CD4-positive, alpha-beta T cell treated with Interleukin-10 for 1 hour (primary cell): ENCODE measurements at places on chromosomes 1 and 21.
A peak's percentile ranks its signal among the peaks of the same experiment; 100 is the strongest.

DNA sequence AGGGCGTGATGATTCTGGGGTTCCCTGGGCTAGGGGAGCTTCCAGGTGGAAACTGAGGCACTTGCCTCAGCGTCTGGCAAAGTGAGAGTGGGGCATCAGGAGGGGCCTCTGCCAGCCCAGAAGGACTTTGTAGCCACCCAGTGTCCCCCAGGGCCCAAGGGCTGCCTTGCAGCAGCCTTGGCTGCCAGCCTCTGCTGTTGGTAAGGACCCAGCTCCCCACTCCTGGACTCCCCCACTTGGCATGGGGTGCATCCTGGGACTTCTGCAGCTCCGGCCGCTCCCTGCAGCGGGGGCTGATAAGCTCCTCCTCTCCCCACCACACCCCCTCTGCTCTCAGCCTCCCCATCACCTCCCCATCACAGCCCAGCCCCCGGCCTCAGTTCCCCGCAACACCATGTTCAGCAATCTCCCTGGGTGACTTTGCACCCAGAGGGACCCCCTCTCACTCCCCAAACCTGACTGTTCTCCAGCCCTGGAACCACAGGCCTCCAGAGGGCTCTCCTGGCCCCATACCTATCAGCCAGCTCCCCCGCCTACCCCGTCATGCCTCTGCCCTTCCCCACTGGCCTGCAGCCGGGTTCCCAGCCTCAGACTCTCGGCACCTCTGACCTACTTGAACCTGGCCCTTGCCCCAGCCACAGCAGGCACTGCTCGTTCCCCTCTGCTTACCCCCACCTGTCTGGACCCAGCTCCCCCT is 113.0 kb downstream of the CRYAA start:
- DNase-seq: no peak

GRCh38 chr1:41455479-41456332 is 28.8 kb downstream of the EDN2 start:
- no peak for DNase-seq

DNA sequence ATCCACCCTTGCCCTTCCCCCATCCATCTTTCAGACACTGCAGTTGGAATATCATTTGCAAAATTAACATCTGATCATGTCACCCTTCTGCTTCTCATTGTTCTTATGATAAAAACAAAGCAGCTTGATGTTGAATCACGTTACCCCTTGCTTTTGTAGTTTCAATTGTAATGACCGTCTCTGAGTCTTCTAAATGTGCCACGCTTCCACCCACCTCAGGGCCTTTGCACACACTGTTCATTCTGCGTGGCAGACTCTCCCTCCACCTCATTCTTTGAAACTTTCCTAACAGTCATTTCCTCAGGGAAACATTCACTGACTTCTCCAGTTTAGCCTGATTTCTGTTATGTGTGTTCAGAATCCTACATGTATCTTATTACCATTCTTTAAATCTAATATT is 143.6 kb upstream of the LMO4 start:
- no peak for DNase-seq

- DNase-seq: no peak
These were observed 56.7 kb downstream of the RIPK4 start for GRCh38 chr21:41709965-41710822.

DNA sequence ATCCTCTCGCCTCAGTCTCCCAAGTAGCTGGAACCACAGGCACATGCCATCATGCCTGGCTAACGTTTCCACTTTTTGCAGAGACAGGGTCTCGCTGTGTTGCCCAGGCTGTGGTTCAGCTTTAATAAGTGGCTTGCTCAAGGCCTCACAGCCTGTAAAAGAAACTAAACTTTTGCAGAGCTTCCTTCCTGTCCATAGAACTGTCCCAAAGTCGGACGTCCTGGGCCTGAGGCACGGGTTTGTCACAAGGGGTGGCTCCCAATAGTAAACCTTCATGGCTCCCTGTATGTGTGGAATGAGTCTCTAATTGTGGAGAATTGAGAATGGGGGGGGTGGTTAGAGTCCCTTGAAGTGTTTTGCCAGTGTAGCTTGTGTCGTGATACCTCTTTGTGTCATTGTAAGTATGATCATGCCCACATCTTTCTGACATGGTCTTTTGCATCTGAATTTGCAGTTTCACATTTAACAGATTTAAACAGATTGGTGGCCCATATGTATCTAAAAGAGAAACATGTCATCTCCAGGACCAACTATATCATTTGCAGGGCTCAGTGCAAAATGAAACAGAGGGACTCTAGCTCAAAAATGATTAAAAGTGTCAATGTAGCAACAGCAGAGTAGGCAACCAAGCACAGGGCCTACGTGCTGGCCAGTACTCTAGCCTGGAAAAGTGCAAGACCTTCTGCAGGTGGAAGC is 332.1 kb downstream of the KIF26B start:
- no peak for DNase-seq

- no peak for DNase-seq
These were observed 1.2 kb downstream of the SLAMF7 start for GRCh38 chr1:160740133-160740688.

DNA sequence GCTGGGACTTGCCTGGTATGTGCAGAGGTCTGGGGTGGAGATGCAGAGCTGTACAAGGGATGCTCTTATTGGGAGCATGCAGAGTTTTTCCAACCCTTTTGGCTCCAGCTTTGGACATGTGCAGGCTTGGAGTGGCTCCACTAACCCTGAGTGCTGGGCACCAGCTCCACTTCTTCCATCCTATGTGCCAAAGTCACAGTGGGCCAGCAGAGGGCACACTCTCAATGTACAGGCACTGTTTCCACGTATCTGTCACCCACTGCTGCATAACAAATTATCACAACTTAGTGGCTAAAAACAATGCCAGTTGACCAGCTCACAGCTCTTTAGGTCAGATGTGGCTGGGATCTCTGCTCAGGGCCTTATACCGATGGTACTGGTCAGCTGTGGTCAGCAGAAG is 631.8 kb downstream of the AJAP1 start:
- DNase-seq: peak; percentile 54

- no peak for DNase-seq
These were observed 104.0 kb downstream of the PDE4B start for GRCh38 chr1:65896721-65897120.

DNA sequence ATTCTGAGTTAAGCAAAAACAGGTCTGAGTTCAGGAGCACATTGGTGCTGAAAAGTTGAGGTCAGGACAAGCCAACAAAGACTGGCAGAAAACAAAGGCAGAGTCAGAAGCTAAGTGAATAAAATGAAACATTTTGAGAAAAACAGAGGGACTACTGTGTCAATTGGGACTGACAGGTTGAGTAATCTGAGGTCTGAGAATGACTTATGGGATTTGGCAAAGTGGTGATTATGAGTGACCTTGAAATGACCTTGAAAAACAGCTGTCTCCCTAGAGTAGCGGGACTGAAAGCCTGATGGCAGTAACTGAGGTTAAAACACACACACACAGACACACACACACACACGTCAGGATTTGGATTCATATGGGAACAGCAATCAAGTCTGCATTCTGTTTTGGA is 8.8 kb upstream of the COG2 start:
- DNase-seq: no peak

DNA sequence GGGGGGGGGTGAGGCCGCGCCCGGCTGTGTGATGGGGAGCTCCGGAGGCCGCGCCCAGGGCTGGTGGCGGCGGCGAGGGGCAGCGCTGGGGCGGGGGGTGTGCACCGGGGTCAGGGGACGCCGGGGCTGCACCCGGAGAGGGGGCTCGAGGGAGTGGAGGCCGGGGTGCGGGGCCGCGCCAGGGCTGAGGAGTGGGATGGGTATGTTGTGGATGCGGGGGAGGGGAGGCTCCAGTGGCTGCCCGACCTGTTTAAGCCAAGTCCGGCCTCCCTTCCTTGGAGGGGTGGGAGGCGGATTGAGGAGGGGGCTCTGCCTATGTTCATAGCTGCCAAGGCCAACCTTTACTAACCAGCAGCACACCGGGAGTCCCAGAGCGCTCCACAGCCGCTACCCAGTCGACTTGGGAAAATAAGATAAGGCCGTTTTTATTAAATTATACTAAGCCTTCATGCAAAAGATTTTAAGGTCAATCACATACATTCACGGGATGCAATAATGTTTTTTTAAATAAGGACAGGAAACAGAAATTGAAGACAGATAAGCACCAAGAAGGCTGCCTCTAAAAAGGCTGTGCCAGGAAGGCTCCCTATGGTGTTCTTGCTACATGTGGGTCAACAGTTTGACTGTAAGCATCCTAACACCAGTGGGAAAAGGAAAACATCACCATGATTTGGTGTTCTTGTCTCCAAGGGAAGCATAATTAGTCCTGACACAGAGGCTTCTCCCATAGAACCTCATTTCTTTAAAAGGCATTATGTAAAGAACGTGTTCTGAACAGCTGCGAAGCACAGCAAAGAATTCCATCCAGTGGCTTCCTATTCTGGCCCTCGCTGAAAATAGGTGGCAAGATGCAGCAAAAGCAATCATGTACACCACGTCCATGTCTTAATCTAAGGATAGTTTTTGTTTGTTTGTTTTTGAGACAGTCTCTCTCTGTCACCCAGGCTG is 626 bp upstream of the HLCS start:
- no peak for DNase-seq

DNA sequence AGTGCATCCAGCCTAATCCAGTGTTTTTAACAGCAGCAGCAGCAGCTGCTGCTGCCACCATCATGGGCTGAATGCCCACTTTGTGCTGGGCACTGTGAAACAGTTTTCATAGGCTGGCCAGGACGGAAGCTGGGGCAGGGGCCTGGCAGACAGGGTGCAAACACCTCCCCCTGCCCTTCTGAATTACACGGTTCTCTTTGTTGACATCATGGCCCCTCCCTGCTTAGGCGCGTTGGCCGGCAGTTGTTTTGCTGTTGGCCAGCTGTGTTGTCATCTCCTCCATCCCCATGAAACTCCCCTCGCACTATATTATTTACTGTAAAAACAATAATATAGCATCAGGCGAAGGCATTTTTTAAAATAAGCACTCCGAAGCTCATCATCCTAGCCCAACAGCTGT is 33.1 kb downstream of the PTPRU start:
- DNase-seq: no peak

GRCh38 chr1:230210326-230210980 is 143.4 kb downstream of the GALNT2 start:
- no peak for DNase-seq

GRCh38 chr1:71086331-71086730 is 5.5 kb upstream of the ZRANB2 start:
- no peak for DNase-seq

DNA sequence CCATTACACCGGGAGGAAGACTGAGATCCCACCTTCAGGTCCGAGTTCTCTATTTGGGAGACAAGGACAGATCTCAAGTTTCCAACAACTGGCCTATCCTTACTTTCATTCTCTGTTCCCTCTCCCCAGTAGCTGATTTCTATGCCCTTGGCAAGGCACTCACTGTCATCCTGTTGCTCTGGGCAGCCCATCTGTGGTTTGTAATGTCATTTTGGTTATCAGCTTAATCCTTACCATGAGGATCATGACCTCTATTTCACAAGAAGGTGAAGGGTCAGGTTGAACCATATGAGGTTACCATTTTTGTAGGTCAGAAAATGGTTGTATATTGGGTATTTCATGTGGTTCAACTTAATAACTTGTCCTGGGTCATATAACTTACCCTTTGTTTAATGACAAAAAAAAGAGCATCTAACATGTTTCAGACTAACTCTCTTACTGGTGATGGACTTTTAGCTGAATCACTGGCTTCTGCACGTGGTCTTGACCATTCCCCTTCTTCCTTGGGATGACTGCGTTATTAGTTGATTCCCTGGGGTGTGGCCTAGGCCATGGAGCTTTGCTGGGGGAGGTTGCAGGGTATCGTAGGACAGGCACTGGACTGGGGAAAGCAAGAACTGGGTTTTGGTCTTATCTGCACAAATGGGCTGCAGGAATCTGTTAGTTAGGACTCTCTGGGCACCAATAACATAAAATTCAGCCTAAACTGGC is 120.2 kb downstream of the ACTL8 start:
- no peak for DNase-seq

- no peak for DNase-seq
These were observed 96.5 kb downstream of the DTL start for GRCh38 chr1:212132025-212132424.

DNA sequence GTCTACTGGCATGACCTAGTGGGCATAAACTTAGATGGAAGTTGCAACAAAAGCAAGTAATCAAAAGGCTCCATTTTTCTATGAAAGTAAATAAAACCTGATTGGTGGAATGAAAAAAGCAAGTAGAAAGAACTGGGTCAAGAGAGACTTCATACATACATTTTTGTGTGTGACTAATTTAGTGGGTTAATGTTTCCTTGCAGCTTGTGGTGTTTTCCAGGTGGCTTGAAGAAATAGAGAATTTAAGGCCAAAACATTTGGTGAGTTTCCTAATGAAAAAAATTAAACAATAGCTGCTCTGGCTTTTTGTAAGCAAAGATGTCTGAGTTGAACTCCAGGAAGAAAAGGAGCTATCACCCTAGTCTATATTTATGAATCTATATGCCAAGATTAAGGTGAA is 71.0 kb downstream of the ZC3H11B start:
- no peak for DNase-seq
